Stimulated activated CD8-positive, alpha-beta memory T cell treated with anti-CD3 and anti-CD28 coated beads, Interleukin-2, amount 100 ng/mL, for 1 hour (primary cell): ENCODE measurements at places on chromosomes 16 and 17.

DNA sequence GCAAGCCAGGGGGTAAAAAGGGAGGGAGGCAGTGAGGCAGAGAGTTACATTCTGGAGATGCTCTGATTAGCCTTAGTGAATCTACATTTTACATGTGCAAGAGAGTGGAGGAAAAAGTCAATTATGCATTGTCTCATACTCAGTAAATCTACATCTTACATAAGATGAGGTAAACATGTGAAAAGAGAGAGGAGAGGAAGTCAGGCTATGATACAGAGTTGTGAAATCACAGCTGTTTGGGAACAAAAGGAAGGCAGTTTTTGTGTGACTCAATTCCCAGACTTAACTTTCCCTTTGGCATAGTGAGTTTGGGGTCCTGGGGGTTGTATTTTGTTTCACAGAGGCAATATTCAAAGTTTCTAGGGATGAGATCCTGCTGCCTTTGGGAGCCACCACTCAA lies 67.8 kb downstream of the GP2 start:
- no peak for DNase-seq

DNA sequence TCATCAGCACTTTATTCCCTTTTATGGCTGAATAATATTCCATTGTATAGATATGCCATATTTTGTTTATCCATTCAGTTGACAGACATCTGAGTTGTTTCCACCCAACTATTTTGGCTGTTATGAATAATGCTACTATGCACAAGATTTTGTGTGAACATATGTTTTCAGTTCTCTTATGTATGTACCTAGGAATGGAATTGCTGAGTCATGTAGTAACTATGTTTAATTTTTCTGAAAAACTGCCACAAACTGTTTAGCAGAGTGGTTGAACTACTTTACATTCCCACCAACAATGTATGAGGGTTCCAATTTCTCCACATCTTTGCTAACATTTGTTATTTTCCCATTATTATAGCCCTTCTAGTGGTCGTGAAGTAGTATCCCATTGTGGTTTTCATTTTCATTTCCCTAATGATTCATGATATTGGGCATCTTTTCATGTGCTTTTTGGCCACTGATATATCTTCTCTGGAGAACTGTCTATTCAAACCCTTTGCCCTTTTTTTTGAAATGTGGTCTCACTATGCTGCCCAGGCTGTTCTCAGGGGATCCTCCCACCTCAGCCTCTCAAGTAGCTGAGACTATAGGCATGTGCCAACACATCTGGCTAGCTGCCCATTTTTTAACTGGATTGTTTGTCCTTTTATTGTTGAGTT lies 26.3 kb downstream of the SMURF2 start:
- DNase-seq: no peak

DNA sequence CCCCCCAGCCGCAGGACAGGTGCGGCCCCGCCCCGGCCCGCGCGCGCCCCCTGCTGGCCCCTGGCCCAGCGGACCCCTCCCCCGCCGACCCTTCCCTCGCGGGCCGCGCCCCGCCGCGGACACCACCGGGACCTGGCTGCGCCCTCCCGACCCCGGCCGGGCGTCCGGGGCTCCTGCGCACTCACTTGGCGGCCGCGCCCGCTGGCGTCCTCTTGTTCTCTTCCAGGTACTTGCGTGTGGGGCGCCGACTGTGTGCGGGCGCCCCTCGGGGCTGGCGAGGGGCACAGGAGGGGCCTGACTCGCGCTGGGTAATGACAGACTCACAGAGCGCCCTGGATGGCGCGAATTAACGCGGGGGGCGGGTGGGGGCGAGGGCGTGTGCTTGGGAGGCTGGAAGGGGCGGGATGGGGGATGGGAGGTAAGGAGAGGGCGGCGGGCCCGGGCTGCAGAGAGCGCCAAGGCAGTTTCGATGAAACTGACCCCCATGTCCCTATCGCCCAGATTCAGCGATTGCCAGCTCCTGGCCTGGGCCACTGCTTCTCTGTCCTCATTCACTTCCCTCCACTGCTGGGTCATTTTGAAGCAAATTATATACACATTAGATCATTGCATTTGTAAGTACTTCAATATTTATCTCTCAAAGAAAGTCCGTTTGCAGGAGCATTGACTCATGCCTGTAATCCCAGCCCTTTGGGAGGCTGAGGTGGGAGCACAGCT lies 445 bp upstream of the DBNDD1 start:
- DNase-seq: peak; percentile 19

GRCh38 chr16:588639-588888 lies 1.3 kb upstream of the RAB40C start:
- DNase-seq: peak; percentile 20

DNA sequence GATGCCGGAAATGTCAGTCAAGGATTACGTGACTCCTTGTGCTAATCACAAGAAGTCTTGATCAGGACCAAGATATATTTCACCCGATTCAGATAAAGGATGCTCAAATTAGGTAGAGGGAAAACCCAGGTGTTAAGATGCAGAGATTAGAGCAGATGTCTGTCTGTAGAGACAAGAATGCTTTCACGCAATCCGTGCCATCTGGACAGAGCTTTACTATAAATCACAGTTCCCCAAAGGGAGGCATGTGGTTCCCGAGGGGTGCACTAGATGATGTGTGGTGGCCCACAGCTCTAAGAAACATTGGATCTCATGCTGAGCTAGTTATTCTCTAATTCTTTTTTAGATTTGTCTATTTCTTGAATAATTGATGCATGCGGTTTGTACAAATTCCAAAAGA lies 9.8 kb upstream of the MAP3K14 start:
- DNase-seq: no peak

- no peak for DNase-seq
Observed at GRCh38 chr16:8796469-8797363, 723 bp downstream of the TMEM186 start.

DNA sequence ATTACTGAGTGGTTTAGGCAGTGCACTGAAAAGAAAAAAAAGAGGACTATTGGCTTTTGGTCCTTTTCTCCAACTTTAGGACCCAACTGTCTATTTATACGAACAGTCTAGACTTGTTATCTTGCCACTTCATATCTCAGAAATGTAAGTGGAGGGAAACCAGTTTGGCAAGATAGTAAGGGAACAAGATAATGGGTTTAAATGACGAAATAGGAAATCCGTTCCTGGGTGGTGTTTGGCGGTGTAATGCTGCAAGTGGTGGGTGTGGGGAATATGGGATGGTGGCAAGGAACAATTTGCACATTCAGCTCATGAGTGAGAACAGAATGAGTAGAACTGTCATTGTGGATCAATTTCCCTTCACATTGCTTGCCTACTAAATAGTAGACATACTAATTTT lies 44.7 kb downstream of the GRB7 start:
- DNase-seq: no peak

GRCh38 chr16:21619765-21620425 lies 20.5 kb downstream of the METTL9 start:
- DNase-seq: no peak

DNA sequence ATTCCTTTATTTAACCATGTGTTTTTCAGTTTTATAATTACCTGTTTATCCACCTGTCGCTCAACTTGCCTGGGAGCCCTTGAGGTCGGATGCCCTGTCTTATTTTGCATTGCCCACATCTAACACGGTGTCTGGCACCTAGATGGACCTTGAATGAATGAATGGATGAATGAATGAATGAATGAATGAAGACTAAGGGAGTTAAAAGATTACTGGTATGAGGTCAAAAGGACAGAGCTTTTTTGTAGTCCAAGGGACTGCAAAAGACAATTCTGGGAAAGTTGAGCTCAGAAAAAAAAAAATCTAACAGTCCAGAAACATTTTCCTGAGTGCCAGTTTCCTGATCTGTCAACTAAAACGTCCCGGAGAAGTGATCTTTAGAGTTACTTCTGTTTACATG lies 244.6 kb upstream of the MYOCD start:
- DNase-seq: no peak

DNA sequence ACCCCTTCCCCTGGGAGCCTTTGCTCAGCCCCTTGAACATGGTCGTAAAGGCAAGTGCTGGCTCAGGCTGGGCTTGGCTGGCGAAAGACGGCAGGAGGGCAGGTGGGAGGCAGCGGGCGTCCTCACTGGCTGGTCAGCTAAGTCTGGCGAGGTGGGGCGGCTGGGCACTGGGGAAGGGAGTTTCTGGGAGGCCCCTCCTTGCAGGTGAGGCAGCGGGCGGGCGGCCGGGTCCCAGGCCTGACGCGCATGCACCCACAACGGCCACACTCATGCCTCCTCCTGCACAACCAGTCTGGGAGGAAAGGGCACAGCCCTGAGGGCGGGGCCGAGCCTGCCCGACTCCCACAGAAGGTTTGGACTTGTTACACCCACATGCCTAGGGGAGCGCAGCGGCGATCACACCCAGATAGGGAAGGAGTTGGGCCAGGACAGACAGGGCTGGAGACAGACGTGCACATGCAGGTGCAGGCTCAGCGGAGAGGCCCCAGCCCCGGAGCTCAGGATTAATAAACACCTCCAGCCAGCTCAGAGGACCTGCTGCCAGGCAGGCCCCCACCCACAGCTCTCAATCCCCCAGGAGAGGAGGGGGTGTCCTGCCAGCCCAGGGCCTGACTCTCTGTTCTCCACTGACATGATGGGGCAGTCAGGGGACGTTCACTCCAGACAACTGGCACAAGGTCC lies at the start of gene EVPL:
EVPL (minus strand) TSS at position 148 of the 681 bp plus-strand sequence; CDS start at position 40, 108 bp downstream.
- no peak for DNase-seq

- DNase-seq: no peak
Observed at GRCh38 chr17:48484850-48485249, 46.0 kb downstream of the HOXB1 start.

- DNase-seq: no peak
Observed at GRCh38 chr17:60311936-60312335, 80.0 kb downstream of the USP32 start.

GRCh38 chr17:29062215-29062614 lies 19.3 kb downstream of the PIPOX start:
- DNase-seq: no peak

GRCh38 chr16:72091217-72091616 lies 2.2 kb downstream of the TXNL4B start:
- DNase-seq: no peak

GRCh38 chr17:74646231-74646630 lies 22.7 kb upstream of the CD300E start:
- no peak for DNase-seq

DNA sequence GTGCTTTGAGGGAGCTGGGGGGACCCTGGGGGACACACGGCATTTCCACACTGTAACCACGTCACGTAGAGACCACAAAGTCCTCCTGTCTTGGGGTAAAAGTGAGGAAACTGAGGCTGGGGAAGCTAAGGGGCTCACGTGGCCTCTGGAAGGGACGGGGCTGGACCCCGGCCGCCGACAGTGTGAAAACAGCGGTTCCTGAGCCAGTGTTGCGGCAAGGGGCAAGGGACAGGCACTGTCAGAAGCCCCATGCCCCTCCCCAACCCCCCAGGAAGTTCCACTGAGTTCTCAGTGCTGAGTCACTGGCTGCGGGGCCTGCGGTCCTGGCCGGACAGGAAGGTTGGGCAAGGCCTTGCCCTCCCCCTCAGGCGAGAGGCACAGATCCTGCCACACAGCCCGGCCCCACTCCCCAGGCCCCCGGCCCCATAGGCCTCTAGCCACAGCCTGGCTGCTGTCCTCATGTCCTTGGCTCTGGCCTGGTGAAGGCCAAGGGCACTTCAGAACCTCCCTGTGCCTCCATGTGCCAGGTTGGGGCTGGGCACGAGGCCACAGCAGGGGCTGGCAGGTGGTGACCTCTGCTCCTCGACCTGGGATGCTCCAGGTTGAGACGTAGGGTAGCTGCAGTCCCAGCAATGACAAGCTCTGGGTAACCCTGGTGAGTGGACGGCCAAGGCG lies 5.0 kb upstream of the CCDC57 start:
- no peak for DNase-seq

- no peak for DNase-seq
Observed at GRCh38 chr16:8866118-8866883, 2.5 kb downstream of the CARHSP1 start.

GRCh38 chr17:71085238-71086033 lies 916.1 kb downstream of the KCNJ2 start:
- no peak for DNase-seq

- DNase-seq: no peak
Observed at GRCh38 chr17:56898874-56899273, 15.0 kb downstream of the TRIM25 start.

GRCh38 chr17:42291129-42291528 lies 2.8 kb downstream of the STAT5A start:
- no peak for DNase-seq

- no peak for DNase-seq
Observed at GRCh38 chr16:28845293-28845692, 855 bp downstream of the TUFM start.

GRCh38 chr17:48037838-48038323 lies 284 bp upstream of the COPZ2 start:
- DNase-seq: no peak

GRCh38 chr17:22515599-22515998 lies 823.3 kb downstream of the KCNJ18 start:
- no peak for DNase-seq

DNA sequence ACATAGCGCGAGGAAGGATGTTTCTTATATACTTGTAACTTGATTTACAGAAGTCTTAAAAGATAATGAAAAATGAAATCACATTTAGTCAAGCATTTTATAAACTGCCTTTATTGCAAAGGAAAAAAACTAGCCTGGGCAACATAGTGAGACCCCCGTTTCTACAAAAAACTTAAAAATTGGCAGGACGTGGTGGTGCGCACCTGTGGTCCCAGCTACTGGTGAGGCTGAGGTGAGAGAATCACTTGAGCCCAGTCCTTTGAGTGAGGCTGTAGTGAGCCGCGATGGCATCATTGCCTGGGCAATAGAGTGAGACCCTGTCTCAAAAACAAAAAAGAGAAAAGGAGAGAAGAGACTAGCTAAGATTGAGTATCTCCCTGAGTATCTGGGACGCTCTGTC lies 145.2 kb upstream of the CIBAR2 start:
- DNase-seq: no peak

DNA sequence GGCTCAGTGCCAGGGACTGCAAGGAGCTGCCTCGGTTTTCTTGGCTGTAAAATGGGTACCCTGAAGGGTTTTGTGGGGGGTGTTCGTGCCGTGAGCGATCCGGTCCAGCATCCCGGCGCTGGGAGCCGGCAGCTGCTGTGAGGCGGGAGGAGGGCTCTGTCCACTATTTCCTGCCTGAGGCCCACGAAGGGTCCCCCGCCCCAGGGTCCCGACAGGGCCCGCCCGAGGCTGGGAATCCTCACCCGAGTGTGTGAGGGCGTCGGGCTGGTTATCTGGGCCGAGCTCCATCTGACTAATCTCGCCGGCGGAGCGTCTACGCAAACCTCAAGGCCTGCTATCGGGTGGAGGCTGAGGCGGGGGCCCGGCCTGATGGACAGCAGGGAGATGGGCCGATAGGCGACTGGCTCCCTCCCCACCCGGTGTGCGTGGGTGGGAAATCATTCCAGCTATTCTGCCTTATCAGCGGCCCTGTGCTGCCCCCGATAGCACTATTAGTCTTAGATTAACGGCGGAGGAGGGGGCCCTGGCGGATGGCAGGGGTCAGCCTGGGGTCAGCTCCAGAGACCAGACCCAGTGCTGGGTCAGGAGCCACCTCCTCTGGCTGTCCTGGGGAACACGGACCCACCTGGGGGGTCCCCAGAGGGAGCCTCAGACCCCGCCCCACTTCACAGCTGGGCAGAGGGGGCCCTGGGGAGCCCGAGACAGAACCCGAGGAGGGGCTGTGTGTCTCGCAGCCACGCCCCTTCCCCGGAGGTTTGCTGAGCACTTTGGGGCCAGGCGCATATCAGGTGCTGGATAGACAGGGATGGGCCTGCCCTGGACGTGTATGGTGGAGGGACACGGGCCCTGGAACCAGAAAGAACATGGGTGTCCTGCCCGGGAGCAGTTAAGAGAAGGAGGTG lies 44.7 kb downstream of the ZFPM1 start:
- DNase-seq: no peak

- no peak for DNase-seq
Observed at GRCh38 chr17:65293584-65294180, 156.5 kb downstream of the RGS9 start.

GRCh38 chr17:29057361-29057760 lies 14.4 kb downstream of the PIPOX start:
- no peak for DNase-seq

GRCh38 chr16:81715358-81716196 lies 63.5 kb upstream of the PLCG2 start:
- no peak for DNase-seq
